Head of caudate nucleus (tissue), 42 donors: ENCODE measurements at places on chromosomes 16 and 17.

DNA sequence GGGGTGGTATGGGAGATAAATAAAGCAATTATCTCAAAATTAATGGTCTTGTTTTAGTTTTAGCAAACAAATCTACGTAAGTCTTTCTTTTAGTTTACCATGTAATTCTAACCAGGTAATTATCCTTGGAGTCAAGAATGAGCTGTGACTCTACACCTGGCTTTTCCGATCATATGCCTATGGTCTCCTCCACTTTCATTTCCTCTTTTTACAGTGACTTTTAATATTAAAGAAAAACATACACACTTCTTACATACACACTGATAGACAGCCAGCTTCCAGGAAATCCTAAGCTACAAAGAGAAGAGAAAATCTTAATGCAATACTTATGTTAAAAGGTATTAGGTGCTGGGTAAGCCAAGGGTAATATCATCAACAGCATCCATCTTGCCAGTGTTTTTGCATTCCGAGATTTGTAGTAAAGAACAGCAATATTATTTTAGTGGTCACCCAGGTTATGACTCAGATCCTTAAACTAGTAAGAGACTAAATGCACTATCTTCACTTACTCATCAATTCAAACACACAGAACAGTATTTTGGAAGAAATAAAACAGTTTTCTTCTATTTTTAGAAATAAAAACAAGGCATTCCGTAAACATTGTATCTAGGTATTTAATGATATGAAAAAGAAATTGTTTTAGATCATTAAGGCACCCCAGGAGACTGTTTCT lies 4.4 kb upstream of the IRX5 start:
- no peak for DNase-seq

- DNase-seq = no peak
These were observed 86.3 kb downstream of the WDR59 start for GRCh38 chr16:74898659-74899058.

DNA sequence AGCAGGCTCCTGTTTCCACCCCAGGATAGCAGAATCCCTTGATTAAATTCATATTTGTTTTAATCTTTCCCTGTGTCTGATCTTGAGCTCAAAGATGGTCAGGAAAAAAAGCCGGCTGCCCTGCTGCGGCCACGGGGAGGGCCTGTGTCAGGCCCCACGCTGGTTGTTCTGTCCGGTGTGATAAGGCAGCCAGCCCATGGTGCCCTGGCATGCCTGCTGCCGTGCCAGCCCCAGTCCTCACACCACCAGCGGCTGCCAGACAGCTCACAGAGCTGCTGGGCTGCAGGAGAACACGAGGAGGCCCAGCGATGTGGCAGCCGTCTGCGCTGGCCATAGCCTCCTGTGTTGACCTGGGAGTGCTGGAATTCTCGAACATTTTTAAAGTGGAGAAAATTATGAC lies 34.7 kb upstream of the BRD7 start:
- peak; percentile 18 for DNase-seq

DNA sequence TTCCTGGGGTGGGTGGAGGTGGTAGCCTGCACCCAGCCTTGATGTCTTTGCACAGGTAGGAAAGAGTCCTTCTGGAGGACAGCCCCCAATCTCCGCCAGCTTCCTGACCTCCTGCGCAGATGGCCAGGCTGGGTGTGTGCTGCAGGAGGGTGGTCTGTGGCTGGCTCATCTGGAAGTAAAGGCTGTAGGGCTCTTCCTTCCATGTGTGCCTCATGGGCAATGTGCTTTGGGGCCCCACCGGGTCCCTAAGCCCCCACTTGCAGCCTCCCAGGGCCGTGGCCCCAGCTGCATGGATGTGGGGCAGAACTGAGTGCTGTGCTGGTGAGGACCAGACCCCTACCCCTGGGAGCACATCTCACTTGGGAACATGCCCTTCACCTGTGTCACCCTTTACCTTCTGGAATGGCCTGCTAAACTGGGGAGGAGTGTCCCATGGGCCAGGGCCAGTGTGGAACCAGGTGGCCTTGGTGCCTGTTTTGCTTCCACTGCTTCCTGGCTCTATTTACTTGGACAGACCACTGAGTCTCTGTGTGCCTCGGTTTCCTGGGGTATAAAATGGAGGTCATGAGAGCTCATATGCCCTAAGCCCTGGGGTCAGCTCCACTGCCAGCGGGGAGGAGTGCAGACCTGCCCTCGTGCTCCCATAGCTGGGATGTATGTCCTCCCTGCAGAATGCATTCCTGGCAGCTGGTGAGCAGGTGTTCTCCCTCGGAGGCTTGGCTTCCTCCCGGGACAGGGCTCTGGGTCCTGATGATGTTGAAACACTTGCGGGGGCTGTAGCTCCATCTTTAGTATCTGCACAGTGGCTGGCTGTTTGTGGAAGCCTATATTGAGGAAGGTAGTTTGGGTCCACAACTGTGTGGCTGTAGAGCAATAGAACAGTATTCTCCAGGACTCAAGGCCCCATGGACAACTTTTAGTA lies 18.0 kb downstream of the MPRIP start:
- DNase-seq = no peak
